ENCODE measurements at places on chromosomes 5 and 9.
A peak's percentile ranks its signal among the peaks of the same experiment; 100 is the strongest.

GRCh38 chr5:108753331-108753730 is 5.6 kb downstream of the FER start:
- no peak for DNase-seq

GRCh38 chr5:14630671-14631070 is 33.8 kb upstream of the OTULIN start:
- DNase-seq: no peak

GRCh38 chr9:91423785-91424402 is at the start of gene NFIL3:
Gene NFIL3, minus strand, starts transcription at chr9:91423832. Its CDS starts 13,098 bp downstream, at chr9:91410734.
- no peak for DNase-seq

- no peak for DNase-seq
Measured at GRCh38 chr9:127963359-127964064, 17.3 kb downstream of the EEIG1 start.

GRCh38 chr9:93955111-93955980 is at the start of gene BARX1:
Gene BARX1, minus strand, starts transcription at chr9:93955355. Its CDS starts 209 bp downstream, at chr9:93955146.
- no peak for DNase-seq

DNA sequence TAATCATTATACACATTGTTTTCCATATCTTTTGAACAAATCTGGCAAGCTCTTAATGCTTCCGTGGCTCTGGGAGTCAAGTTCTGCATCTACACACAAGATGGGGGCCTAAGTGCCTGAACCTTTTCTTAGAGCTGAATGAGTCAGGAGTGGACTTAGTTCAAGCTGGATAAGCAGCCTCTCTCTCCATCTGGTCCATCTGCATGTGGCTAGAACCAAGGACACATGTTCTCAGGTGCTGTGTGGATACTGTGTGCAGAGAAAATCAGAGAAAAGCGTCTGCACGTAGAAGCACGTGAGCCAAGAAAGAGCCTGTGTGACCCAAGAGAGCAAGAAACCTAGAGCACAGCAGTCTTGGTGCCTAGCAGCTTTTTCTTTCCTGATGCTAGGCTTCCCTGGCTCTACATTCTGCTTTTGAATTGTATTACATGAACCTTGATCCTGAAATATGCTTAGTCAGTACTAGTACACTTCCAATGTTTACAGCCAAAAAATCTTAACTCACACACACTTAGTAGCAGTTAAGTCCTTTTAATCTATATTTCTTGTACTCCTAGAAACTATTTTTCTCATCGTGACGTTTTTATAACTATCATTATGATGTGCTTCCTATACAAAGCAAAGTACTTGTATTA is 1798.9 kb downstream of the MAT2B start:
- no peak for DNase-seq

GRCh38 chr5:138569782-138570181 is 5.4 kb downstream of the HSPA9 start:
- DNase-seq: no peak

- DNase-seq: no peak
Measured at GRCh38 chr5:57417320-57417719, 65.3 kb downstream of the ACTBL2 start.

DNA sequence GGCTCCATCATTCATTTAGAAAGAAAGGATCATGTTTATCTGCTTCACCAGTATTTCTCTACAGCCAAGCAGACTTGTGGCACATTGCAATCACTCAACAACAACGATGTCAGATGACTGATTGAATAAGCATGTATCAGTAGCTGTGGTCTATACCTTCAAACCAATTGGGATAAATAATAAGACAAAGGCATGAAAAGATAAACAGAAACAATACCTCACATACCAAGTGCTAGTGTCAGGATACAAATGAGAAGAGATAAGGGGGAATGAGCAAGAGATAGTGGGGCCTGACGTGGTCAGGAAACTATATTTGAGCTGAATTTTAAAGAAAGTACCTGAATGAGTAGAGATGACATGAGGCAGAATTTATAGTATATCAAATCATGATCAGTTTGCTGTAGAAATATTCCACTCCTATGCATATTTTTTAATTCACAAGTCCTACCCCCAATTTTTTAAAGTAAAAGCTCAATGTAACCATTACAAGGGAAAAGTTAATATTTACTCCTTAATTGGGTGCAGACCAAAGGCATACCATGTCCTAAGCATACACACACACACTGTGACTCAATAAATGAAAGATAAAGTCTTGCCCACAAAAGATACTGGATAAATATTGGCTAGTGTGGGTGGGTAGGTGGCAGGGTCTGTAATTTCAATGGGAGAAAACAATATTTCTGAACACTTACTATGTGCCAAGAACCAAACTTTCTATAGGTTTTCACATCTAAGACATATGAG is 284.5 kb downstream of the SPOCK1 start:
- DNase-seq: no peak

- no peak for DNase-seq
Measured at GRCh38 chr9:126116351-126117157, 210.1 kb upstream of the MVB12B start.

GRCh38 chr5:126098330-126099017 is 324.7 kb upstream of the GRAMD2B start:
- DNase-seq: no peak

- DNase-seq: no peak
Measured at GRCh38 chr9:83472764-83473163, 65.4 kb downstream of the FRMD3 start.

- DNase-seq: no peak
Measured at GRCh38 chr5:43078956-43079355, 38.8 kb upstream of the ANXA2R start.

DNA sequence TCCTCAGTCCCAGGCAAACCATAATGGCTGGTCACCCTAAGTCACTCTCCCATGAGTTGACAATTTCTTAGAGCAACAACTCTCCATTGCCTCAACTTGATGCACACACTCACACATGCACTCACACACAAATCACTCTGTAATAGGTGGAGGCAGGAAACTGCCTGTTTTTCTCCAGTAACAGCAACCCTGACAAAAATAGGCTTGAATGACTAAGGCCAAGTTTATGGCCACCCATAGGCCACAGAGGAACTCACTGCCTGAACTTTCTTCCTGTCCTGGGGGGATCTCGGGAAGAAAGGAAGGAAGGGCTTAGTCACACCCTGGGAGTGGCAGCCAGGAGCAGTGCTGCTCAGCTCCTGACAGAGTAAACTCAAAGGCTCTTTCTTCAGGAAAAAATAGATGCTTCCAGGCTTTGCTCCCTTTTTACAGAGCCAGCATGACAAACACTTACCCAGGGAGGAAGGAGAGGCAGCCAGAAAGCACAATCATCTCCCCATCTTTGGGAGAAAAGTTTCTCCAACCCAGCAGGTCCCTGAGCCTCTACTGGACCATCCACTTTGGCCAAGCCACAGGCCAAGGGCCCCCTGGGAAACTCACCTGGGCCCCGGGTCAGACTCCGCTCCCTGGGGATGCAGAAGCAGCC is 368 bp downstream of the SH3TC2 start:
- peak; percentile 82 for DNase-seq

- no peak for DNase-seq
Measured at GRCh38 chr5:1392801-1393565, 48.1 kb upstream of the CLPTM1L start.

DNA sequence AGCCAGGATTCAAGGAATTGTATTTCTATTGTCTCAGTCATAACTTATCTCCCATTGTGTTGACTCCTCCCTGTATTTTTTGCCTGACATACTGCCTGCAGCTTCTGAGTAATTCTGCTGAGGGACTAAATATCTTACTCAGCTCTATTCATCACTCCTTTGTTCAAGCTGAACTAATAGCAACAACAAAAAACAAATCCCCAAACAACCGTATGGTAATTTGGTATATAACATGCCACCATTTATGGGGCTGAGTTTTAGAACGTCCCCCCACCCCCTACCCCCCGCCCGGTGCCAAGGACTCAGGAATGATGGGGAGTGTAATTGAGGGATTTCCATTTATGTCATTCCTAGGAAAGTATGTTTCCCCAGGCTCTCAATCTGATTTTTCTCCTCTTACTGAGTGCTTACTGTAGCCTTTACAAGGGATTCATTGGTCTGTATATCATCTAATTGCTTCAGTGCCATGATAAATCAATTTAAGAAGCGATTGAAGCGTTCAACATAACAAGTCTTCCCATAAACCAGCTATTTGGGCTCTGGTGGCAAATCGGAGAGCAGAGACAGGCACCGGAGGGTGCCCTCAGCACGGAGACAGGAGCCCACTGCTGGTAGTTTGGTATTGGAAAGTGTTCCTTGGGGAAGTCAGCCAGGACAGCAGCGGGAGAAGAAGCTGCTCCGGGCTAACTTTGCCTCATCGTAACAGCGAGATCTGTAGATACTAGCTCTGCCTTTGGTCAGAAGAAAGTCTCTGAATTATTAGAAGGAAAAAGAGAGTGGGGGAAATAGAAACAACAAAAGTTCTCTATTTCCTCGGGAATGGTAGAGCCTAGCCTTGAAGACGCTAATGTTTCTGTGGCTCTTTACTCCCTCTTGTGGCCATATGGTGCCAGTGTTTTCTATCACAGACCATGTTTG is 40.7 kb upstream of the HSD17B4 start:
- peak; percentile 61 for DNase-seq

DNA sequence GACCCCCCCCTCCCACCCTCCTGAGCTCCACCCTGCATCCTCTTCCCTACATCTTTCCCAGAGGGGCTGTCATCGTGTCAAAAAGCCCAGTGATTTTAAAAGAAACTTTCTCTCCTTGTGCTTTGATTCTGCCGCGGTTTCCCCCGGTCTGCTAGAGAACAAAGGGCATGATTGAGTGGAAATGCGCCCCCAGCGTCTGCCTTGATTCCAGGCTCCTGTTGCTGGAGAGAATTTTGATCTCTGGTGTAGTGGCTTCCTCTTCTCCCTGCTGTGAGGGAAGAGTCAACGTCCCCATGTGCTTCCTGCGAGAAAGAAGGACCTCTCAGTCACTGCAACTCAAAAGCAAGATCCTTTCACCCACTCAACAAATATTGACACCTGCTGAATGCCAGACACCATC is 61.9 kb upstream of the RAPGEF1 start:
- no peak for DNase-seq

- no peak for DNase-seq
Measured at GRCh38 chr9:123419091-123419490, 63.1 kb downstream of the CRB2 start.

GRCh38 chr9:655875-656274 is 185.6 kb upstream of the DMRT1 start:
- DNase-seq: no peak

DNA sequence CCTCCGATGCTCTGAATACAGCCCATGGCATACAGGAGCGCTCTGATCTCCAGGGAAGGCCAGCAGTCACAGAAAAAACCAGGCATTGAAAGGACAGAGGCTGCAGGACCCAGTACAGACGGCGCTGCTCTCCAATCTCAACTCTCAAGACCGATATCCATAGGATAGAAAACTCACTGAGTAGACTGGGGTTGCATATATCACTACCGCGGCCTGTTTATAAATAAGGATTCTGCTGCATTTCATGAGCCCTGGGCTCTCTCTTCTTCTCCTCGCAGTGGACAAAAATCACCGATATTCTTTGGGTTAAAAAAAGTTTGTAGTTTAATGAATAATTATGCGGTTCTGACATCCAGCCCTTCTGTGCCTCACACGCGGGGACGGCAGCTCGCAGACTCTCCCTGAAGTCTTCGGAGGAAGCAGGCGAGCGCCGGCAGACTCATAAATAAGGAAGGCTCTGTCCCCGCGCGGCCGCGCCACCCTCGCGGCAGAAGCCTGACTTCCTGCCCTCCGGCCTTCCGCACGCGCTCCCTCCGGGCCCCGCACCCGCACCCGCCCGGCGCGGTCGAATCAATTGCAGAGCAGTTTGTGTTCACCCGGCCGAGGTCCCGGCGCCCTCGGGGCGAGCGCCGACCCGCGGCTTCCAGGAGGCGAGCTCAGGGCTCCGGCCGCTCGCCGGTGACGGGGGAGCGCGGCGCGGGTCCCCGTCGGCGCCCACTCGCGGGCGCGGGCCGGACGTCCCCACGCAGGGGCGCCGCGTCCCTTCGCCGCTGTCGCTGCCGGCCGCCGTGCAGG is at the start of gene FAM78A:
Gene FAM78A, minus strand, starts transcription at position 417 of the 795 bp plus-strand sequence. Its CDS starts 331 bp downstream, at position 86.
- DNase-seq: no peak

- DNase-seq: no peak
Measured at GRCh38 chr9:94672811-94673487, 33.6 kb upstream of the FBP1 start.

DNA sequence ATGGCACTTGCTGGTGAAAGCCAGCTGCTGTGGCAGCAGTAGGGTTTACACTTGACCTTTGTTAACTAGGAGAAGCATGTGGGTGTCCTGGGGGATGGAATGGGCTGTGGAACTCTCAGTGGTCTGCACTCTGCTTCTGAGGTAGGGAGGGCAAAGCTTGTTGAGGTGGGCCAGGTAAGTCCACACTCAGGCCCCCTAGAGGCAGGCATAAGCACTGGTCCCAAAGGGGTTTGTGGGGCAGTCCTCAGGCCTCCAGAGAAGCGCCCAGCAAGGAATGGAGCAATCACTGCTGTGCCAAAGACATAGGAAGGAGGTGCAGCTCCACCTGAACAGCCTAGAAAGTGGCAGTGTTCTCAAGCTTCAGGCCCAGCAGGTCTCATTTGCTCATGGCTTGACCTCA is 34.7 kb downstream of the INSL4 start:
- DNase-seq: no peak

GRCh38 chr5:65190328-65191053 is 291.2 kb downstream of the ADAMTS6 start:
- DNase-seq: peak; percentile 91

- DNase-seq: no peak
Measured at GRCh38 chr9:133370685-133371084, 5.2 kb downstream of the SURF4 start.

- DNase-seq: no peak
Measured at GRCh38 chr5:83639911-83640310, 80.7 kb downstream of the HAPLN1 start.

- DNase-seq: no peak
Measured at GRCh38 chr5:58121391-58121790, 338.5 kb downstream of the PLK2 start.

Data from HFF-Myc (cell line).